Left renal pelvis (tissue), 4 donors: ENCODE measurements at places on chromosomes 12 and 14. TPM values are rescaled to one million over a fixed set of nuclear protein-coding genes. Genes with fewer than 3 reads are reported as not detected.

GRCh38 chr14:100150932-100151587 lies 8.4 kb downstream of the DEGS2 start:
- no peak for DNase-seq

Gene CLEC4D
- polyA plus RNA-seq, result 0.50 TPM

Gene TRHDE
- 20.2 TPM for polyA plus RNA-seq

Gene FOXJ2
- polyA plus RNA-seq, result 23.5 TPM
